ENCODE measurements at places on chromosomes 16 and 17.

DNA sequence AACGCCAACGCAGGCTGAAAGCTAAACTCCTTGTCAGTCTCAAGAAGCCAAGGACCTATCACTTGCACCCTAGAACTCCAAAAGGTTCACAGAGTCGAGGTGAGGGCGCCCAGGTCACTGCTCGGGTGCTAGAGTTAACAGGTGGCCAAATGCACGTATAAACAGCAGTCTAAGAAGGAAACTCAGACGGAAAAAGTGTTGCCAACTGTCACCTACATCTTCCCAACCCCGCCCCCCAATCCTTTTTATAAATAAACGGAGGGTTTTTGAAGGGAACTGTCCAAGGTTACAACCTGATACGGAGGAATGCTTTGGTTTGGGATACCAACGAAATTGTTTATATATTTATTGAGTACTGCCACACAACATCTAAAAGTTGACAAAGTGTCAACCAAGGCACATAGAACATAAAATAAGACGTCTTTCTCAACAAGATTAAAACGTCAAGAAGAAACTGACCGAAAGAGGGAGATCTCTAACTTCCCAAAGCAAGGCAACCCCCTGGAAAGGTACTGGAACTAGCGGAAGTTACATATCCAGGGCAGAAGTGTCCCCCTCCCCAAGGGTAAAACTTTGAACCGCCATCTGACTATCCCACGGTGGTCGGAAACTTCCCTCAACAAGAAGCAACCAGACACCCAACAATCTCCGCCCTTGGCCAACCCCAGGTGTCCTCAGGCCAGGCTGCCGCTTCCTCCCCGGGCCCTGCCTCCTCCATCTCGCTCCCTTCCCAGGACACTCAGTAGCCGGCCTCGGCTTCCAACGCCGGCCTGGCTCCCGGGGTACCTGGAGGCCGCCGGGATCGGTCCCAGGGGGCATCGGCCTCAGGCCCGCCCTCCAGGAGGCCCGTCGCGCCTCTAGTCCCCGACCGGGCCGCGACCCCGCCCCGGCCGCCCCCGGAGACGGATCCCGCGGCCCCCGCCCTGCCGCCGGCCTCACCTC lies 982 bp downstream of the SPAG9 start:
- DNase-seq, result peak; percentile 78

GRCh38 chr17:30333503-30334360 lies at the start of gene TMIGD1:
Gene TMIGD1 (minus strand): TSS chr17:30334057. CDS start chr17:30332133, 1,924 bp downstream.
- no peak for DNase-seq

- no peak for DNase-seq
Measured at GRCh38 chr17:20105539-20106280, 96.6 kb downstream of the SPECC1 start.

GRCh38 chr17:64424324-64424849 lies 24.5 kb upstream of the MILR1 start:
- no peak for DNase-seq

- no peak for DNase-seq
Measured at GRCh38 chr16:54049591-54050458, 236.8 kb downstream of the IRX3 start.

- DNase-seq, result no peak
Measured at GRCh38 chr17:71032746-71033273, 863.5 kb downstream of the KCNJ2 start.

DNA sequence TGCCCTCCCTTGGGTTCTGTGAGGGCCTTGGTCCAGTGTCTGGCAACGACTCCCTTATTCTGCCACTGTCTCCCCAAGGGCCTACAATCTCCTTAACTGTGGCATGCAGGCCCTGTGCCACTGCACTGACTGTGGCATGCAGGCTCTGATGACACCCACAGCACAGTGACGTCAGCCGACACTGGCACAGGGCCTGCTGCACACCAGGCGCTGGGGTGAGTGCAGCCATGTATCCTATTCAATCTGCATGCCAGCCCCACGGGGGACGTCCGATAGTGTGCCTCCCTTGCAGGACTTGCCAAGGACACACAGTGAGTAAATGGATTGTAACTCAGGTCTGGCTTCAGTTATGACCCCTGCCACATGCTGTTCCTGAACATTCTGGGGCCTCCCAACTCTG lies 39.8 kb upstream of the RASD1 start:
- DNase-seq, result no peak
